ENCODE measurements at places on chromosomes 7 and 10.
A peak's percentile ranks its signal among the peaks of the same experiment; 100 is the strongest.

DNA sequence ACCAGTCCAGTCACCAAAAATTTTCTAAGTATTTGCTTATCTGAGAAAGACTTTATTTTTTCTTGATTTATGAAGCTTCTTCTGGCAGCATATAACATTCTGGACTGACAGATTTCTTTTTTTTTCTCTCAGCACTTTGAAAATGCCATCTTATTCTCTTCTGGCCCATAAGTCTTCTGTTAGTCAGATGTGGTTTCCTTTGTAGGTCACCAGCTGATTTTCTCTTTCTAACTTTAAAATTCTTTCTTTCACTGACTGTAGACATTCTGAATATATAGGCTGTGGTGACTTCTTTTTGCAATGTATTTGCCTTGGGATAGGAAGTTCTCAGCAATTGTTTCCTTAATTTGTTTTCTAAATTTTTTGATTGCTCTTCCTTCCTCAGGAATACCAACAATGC, 172.5 kb downstream of the CCDC7 start:
- DNase-seq: no peak

- DNase-seq: no peak
These were observed 16.0 kb upstream of the KIF5B start for GRCh38 chr10:32072025-32072800.

GRCh38 chr10:78567680-78568455, 500.9 kb upstream of the ZMIZ1 start:
- DNase-seq: peak; percentile 80

DNA sequence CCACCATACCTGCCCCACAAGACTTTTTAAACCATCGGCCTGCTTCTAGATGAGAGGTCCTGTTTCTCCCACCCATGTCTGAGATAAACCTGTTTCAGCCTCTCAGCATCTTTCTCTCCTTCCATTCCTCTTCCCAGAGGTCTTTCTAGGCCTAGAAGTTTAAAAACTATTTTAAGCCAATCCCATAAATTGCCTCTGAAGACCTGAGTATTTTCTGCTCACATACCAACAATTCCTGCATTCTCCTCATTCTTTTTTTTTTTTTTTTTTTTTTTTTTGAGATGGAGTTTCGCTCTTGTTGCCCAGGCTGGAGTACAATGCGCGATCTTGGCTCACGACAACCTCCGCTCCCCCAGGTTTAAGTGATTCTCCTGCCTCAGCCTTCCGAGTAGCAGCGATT, 262.9 kb upstream of the AUTS2 start:
- DNase-seq: no peak

DNA sequence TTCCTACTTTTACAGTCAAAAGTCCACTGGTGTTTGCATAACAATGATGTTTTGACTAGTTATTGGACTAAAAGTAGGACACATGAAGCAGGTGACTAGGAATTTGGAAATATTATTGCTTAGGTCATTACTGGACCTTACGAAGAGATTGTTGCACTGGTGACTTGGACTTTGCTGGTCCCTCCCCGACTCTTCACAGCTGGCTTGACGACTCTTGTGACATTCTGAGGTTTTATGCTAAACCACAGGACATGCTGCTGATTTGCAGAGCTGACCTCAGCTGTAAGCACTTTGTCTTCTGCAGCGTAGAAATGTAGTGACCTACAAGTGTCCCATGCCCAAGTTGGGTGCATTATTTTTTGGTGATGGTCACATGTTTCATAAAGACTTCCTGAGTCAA, 21.9 kb downstream of the PCBD1 start:
- no peak for DNase-seq

GRCh38 chr7:82696631-82697030, 253.1 kb upstream of the CACNA2D1 start:
- no peak for DNase-seq

- peak; percentile 70 for DNase-seq
These were observed 1.3 kb downstream of the COL1A2 start for GRCh38 chr7:94396037-94396431.

GRCh38 chr10:104243512-104243911, 11.2 kb upstream of the GSTO1 start:
- DNase-seq: no peak

DNA sequence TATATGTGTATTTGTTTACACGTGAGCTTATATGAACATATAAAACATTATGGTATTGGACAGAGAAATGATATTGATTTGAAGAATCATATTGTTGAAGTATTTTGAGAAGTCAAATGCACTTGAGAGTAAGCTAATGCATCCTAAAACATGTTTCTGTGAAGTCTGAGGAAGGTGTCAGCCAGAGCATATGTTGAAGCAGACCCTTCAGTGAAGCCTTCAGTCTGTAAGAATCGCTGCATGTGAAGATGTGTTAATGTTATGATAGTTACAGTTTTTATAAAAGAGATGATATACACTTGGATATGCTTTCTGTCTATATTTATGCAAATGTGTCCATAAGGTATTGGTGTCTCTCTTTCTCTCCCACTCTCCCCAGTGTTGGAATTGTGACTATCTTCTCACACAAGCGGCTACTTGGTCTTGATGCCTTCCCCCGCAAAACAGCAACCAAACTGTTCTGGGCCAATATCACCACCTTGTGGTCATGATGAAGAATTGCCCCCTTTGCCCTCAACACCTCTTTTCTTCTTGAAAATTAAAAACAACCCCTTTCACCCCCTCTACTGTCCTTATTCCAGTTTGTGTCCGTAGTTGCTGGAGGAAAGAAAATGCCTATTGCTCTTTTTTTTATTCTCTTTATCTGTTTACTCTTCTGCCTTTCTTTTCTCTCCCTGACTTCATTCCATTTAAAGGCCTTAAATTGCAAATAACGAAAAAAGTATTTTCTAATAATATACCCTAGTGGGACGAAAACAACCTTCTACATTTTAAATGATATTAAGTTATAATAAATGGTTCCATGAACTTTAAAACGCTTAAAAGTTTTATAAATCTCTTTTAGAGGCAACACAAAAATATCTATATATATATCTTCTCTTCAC, 64.9 kb downstream of the IKZF1 start:
- peak; percentile 16 for DNase-seq

DNA sequence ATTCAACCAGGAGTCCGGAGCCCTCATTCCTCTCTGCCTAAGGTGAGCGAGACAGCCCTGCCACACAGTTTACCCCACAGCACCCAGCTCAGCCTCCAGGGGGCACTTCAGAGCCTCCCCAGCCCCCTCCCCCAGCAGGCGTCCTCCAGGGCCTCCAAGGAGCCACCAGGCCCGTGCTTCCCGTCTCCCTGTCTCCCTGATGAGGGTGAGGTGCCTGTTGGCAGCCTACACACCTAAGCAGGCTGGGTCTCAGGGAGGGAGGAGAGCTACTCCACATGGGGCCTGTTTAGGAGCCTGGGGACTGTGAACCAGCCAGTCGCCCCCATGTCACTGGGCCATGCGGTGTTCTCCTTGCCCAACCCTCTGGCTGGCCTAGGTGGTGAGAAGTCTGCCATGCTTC, 28.9 kb upstream of the TRIM8 start:
- DNase-seq: no peak

DNA sequence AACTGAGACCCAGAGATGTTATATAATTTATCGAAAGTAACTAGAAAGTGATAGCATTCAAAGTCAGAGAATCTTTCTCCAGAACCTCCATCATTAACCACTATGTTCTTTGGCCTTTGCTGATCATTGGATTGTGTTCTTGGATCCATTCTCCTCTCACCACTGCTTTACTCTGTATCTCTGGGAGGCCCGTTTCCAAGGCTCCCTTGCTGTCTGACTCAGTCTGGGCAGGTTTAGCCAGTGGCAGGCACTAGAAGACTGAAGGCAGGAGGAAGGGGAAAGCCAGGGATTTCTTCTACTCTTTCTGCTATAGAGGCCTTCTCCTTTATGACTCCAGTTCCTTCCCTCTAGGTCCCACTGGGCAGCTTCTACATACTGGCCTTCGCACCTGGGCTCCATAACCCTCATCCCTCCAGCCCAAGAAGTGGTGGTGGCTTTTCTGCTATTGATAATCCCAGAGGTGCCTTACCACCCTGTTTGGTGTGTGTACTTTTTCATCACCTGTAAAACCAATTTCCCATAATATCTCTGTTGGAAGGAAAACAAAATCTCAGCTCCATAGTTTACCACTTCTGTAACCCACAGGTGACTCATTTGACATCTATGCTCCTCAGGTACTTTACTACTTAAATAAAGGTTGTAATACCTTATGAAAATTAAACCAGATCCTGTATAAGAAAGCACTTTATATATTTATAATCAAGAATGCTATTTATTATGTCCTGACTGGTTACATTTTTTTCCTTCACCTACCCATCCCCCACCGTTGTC, 36.0 kb downstream of the BCAP29 start:
- DNase-seq: no peak

- DNase-seq: no peak
These were observed 657.8 kb downstream of the SORCS1 start for GRCh38 chr10:106506526-106507283.

DNA sequence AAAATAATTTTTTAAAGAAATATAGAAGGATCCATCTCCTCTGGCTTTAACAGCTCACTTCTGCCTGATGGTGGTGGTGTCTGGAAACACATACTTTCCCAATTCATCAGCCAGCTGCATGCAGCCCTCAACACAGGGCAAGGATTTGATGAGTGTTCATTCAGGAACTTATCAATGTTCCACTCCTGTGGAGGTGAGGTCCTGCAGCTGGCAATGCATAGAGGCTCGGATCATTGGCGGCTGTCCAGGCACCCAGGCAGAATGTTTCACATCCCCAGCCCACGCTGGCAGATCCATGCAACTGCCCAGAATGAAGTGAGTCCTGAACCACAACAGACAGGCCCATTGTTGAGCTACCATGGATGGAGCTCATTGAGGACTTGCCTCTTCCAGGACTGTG, 55.2 kb upstream of the KCNMA1 start:
- DNase-seq: no peak

DNA sequence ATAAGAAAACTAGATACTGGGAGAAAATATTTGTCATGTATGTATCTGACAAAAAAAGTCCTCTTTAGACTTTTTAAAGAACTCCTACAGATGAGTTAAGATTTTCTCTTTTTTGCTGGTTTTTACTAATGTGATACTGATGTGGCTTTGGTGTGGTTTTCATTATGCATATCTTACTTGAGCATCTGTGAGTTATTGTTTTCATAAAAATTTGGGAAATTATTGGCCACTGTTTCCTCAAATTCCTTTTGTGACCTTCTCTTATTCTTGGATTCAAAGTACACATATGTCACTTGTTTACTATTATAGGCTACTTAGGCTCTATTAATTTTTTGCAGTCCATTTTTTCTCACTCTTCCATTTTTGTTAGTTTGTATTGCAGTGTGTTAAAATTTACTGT, 89.0 kb downstream of the PPP1R9A start:
- DNase-seq: no peak

- DNase-seq: no peak
These were observed 21.1 kb upstream of the PFKP start for GRCh38 chr10:3046210-3046779.

DNA sequence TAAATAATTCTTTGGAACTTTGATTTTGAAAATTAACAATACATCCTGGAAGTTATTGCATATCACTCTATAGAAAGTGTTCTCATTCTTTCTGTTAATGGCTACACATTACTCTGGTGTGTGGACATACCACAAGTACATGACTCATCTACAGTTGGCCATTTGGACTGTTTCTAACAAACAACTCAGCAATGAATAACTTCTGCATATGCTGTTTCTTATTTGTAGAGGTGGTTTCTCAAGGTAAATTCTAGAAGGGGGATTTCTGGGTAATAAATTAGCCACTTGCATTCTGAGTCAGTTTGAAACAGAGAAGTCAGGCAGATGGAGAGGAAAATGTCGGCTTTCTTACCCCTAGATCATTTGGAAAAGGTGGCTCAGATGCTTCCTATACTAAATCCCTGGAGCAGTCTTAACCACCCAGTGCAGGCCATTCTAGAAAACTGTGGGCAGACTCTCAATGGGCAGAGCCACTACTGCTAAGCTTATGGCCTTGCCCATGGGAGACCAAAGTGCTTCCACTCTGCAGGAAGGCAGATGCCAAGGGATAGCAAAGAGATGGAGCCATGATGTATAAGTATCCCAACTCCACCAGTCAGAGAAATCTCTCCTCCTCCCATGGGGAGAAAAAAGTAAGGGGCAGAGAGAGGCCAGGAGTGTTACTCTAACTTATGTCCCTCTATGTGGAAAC, 194.0 kb upstream of the PLPP4 start:
- DNase-seq: no peak

DNA sequence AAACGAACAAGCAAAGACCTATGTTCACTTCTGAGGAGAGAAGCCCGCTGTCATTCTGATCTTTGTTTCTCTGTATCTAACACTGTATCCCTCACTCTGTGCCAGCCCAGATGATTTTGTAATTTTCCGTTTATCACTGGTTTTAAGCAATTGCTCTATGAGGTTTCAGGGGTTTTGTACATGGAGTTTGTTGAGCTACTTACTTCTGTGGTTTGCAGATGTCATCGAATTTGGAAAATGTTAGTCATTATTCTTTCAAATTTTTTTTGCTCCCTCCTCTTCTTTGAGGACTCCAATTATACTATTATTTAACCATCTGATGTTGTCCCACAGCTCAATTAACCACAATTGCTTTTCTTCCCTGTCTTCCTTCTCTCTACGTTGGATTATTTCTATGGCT, 650.9 kb upstream of the IGFBP3 start:
- no peak for DNase-seq

DNA sequence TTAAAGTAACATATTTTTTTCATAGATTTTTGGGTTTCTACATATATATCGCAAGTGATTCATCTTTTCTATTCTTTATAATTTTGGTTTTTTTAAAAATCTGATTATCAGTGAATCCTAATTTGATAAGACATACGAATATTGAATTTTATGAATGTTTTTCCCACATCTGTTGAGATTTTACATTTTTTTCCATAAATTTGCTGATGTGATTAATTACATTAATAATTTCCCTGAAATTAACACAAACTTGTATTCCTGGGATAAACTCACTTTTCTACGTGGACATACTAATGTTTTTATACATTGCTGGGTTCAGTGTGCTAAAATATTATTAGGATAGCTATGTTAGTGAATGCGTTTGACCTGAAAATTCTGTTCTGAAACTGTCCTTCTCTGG, 26.1 kb downstream of the DMTF1 start:
- no peak for DNase-seq

GRCh38 chr7:90766814-90767564, 170.9 kb downstream of the CDK14 start:
- DNase-seq: no peak
